ENCODE measurements at places on chromosomes 1 and 21.

DNA sequence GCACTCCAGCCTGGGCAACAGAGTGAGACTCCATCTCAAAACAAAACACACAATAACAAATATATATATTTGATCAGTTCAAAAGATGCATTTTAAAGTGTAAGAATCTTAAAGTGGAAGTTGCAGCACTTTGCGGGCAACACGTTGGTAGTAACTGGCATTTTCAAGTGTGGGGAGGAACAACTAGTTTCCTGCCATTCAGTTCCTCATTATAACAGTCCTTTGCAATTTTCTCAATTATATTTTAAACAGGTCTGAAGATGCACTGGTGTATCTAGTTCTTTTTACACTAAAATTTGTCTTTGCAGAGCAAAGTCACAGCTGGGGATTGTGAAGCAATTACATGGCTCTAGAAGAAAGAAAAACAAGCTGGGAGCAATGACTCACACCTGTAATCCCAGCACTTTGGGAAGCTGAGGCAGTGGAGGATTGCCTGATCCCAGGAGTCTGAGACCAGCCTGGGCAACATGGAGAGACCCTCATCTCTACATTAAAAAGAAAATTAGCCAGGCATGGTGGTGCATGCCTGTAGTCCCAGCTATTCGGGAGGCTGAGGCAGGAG lies 25.3 kb downstream of the RRAGC start:
- no peak for DNase-seq

- DNase-seq = no peak
Measured at GRCh38 chr1:8211883-8212579, 105.9 kb upstream of the SLC45A1 start.

DNA sequence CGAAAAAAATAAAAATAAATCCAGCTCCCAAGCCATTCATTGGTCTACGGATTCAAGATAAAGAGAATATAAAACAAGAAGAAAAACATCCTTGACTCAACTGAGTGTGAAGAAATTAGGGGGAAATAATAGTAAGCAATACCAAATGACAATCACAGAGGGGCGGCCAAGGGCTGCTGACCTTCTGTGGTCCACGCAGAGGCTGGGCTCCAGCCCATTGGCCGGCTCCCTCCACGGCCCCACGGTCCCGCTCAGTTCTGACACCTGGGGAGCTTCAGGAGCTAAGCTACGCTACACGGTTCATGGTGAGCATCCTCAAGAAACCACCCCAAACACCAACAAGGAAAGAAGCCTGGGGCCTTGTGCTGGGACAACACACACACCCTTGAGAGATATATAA lies 400 bp upstream of the KRTAP10-12 start:
- no peak for DNase-seq

- DNase-seq = no peak
Measured at GRCh38 chr1:72845981-72846380, 563.6 kb upstream of the NEGR1 start.

DNA sequence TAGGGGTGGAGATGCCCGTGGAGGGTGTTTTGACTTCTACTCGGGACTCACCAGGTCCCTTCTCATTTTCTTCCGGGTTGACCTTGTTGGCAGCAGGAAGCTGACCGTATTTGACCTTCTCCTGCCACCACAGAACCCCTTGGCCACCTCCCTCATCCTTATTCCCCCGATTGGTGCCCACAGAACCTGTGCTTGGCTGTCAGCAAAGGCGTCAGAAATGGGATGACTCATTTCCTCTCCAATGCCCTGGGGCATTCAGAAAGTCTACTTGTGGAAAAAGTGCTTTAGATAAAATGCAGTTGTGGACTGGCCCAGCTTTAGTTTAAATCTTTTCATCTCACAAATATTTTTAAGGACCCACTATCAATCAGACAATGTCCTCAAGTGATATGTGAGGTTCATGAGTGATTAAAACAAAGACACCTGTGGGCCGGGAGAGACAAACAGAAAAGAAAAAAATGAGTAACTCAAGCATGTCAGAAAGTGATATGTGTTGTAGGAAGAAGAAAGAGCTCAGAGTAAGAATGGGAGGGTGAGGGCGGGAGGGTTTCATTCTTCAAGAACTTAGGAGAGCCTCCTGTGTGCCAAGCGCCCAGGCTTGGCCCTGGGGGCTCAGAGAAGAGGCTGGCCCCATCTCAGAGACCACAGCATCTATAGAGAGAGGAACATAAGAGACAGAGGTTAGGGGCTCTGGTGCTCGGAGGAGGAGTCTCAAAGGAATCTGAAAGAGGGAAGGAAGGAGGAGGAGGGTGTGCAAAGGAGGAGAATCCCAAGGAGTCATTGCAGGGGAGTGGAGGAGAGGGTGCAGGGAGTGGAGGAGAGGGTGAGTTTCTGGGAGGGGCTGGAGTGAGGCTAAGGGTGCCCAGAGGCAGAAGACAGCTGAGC lies 221.6 kb upstream of the VAMP3 start:
- no peak for DNase-seq

- DNase-seq = no peak
Measured at GRCh38 chr1:58932859-58933598, 149.2 kb upstream of the JUN start.

DNA sequence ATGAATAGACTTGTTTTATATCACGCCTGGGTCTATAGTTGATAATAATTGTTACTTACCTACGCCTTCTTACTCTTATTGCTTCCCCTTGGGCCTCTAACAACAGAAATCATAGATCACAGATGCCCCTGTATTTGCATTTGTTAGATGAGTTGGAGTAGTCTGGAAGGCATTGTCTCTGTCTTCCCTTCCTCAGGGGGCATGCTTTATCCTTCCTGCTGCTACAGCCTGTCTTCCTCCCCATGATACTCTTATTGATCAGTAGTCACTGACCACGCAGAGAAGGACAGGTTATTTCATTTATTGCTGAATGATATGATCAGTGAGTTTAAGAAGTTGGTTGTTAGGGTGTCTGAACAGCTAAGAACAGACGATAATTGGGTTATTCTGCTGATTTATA lies 98.4 kb downstream of the DNM3 start:
- DNase-seq = no peak

- no peak for DNase-seq
Measured at GRCh38 chr1:5959667-5960230, 32.5 kb downstream of the NPHP4 start.

DNA sequence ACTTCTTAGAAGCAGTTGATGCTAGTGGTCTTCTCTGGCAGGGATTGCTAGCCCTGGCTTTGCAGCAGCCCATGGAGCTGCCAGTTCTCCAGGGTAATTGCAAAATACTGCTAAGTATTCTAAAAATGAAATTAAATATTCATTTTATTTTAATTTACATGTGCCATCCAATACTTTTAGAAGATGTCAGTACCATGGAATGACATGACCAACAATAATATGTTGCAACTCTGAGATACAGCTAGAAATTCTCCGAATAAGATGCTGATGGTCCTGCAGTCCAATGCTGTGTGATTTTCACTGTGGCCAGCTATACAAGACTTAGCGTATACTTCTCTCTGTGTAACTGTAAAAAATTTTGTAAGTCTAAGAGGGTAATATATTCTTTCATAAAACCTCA lies 20.0 kb upstream of the WARS2 start:
- DNase-seq = no peak

GRCh38 chr1:175178056-175178455 lies 14.5 kb downstream of the KIAA0040 start:
- DNase-seq = no peak

GRCh38 chr1:169308313-169309039 lies 59.1 kb downstream of the NME7 start:
- DNase-seq = no peak

- DNase-seq = no peak
Measured at GRCh38 chr1:205287767-205288559, 33.6 kb downstream of the NUAK2 start.

GRCh38 chr1:176854121-176854520 lies 310.4 kb downstream of the ASTN1 start:
- DNase-seq = no peak

- DNase-seq = no peak
Measured at GRCh38 chr1:183553331-183553730, 36.9 kb downstream of the NCF2 start.
